ENCODE measurements at places on chromosomes 13 and 19.
A peak's percentile ranks its signal among the peaks of the same experiment; 100 is the strongest.

- no peak for DNase-seq
Observed at GRCh38 chr19:51372649-51373504, at the start of gene NKG7. Gene NKG7 (minus strand): TSS chr19:51372654. CDS start chr19:51372535, 119 bp downstream.

- DNase-seq, result peak; percentile 3
Observed at GRCh38 chr19:58586133-58586765, 13.1 kb upstream of the MZF1 start.

- no peak for DNase-seq
Observed at GRCh38 chr13:51869916-51870315, 8.1 kb downstream of the CCDC70 start.

DNA sequence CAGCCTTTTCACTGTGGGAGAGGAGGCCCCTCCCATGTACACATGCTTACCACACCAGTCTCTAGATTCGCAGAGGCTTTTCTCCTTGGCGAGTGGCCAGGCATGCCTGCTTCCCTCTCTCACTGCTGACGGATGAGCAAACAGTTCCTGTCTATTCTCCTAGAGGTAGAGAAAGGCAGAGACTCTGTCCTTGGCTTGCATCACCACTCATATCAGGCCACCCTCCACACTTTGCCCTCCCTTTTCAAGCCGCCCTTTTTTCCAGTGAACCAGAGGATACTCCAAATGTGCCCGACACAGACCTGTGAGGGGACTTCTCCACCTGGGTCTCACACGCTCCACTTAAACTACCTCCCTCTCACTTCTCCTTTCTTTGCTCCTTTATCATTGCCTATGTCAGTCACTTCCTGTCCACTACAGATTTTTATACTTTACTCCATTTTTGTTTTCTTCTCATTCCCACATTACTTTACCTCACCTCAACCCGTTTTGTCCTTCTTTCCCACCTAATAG is 284.6 kb downstream of the DNAJC15 start:
- DNase-seq, result peak; percentile 75

DNA sequence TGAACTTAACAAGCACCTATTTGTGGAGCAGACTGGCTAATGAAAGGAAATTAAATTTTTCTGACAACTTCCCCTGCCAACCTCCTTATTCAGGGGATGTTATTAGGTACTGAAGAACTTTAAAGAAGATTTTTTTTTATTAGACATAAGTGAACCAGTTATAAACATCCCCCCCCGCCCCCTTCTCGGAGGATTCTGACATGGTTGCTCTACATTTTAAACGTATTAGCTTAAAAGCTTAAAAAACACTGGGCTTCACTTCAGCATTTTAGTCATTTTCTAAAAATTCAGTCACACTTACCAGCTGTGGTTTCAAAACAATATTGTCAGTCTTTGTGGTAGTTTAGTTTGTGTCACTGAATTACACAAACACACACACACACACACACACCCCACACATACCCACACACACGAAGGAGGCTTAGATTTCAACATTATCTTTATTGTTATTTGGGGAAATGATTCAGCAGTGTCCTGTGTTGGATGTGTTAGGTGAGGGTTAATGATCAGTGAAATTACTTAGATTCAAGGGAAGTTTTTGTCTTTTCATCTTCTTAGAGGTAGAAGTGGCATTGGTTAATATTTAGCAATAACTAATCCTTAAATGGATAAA is 145.7 kb downstream of the PCCA start:
- no peak for DNase-seq

- DNase-seq, result peak; percentile 35
Observed at GRCh38 chr13:94061301-94061700, 418.2 kb downstream of the DCT start.

DNA sequence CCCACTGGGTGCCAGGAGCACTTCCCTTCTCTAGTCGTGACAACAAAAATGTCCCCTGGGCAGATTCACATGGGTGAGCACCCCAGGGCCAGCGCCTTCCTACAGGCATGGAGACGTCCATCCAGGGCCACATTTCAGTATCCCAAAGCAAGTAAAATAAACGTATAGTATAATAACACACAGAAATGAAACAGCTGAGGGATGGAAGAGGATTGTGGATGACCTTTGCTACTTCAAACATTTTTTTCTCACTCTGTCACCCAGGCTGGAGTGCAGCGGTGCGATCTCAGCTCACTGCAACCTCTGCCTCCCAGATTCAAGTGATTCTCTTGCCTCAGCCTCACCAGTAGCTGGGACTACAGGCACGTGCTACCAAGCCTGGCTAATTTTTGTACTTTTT is 28.2 kb downstream of the CILP2 start:
- DNase-seq, result no peak

DNA sequence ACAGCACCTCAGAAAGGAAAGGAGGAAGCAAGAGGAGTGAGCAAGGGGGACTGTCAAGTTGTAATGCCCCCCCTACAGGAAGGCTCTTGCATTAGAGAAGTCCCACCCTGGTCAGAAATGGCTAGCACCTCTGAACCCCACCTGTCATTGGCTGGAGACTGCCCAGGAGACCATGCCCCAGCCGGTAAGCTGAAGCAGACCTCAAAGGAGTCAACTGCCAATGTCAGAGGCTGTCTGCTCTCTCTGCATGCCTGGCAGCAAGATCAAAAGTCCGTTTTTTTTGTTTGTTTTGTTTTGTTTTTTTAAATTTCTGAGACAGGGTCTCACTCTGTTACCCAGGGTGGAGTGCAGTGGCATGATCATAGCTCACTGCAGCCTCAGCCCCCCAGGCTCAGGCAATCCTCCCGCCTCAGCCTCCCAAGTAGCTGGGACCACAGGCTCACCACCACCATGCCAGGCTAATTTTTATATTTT is 8.1 kb upstream of the BCL3 start:
- DNase-seq, result no peak

GRCh38 chr13:35764326-35765015 is 288.0 kb upstream of the MAB21L1 start:
- no peak for DNase-seq

- peak; percentile 78 for DNase-seq
Observed at GRCh38 chr13:59790626-59791025, 373.1 kb downstream of the DIAPH3 start.

DNA sequence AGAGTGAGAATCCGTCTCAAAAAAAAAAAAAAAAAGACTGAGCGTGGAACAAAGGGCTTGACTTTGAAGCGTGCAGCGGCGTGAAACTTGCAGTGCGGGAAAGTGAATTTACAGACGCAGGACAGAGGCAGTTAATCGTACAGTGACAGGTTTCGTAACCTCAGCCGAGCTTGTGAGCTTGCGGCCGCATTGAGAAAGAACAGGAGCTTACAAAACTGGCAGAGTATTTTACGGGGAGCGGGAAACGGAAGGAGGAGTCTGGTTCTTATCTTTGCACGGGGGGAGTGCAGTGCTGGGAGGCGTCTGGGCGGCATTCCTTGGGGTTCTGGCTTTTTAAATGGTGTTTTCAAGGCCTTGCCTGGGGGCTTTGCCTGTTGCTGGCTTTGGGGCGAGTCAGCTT is 6.0 kb upstream of the BSG start:
- no peak for DNase-seq

GRCh38 chr13:32949820-32950219 is 66.4 kb upstream of the KL start:
- DNase-seq, result no peak

GRCh38 chr19:18294467-18294864 is 13.0 kb upstream of the JUND start:
- no peak for DNase-seq

GRCh38 chr13:48652851-48653471 is 768 bp upstream of the CYSLTR2 start:
- DNase-seq, result no peak

- DNase-seq, result no peak
Observed at GRCh38 chr19:33279430-33280350, 22.6 kb downstream of the CEBPA start.

DNA sequence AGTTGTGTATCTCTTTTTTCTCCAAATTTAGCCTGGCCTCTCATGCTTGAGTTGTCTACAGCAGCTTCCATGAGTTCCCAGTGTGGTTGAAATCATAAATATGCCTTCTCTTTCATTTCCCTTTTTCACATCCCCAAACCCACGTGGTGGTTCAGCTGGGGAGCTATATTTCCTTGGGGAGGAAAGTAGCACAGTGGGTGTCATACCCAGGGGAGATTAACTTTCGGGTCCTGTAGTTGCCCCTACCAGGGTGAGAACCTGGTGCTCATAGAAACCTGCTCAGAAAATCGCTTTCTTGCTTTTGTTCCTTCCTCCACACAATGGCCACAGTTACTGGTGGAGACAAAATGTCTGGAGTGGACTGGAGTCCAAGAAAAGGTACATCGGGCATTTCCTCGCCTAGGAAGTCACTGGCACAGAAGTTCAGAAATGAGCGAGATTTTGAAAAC is 7.0 kb upstream of the LILRA4 start:
- DNase-seq, result no peak

- DNase-seq, result no peak
Observed at GRCh38 chr19:28727480-28728159, 485.3 kb downstream of the UQCRFS1 start.

GRCh38 chr13:45511310-45512097 is 46.8 kb downstream of the COG3 start:
- DNase-seq, result peak; percentile 76

GRCh38 chr13:99700468-99700867 is 199.2 kb downstream of the TM9SF2 start:
- DNase-seq, result no peak

Measured in HAP-1 (cell line).